ENCODE measurements at places on chromosomes 3 and 15.

DNA sequence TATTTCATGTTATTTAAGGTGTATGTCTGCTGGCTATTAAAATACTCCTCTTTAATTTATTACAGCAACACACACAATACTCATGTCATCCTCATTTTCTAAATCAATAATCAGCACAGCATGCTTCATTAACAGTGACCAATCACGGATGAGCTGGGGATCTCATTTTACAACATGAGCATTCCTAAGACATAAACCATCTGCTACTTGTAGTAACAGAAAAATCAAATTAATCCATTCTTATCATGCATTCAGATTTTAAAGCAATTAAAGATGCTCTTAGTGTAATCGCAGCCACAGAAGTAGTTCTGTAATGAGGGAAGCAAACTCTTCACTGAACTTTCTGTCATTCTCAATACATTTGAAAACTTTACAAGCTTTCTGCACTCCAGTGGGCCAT lies 191.1 kb downstream of the TBC1D5 start:
- no peak for DNase-seq

- no peak for DNase-seq
Measured at GRCh38 chr3:184812662-184813042, 686 bp downstream of the VPS8 start.

- DNase-seq = no peak
Measured at GRCh38 chr3:55601366-55602080, 114.4 kb upstream of the WNT5A start.

DNA sequence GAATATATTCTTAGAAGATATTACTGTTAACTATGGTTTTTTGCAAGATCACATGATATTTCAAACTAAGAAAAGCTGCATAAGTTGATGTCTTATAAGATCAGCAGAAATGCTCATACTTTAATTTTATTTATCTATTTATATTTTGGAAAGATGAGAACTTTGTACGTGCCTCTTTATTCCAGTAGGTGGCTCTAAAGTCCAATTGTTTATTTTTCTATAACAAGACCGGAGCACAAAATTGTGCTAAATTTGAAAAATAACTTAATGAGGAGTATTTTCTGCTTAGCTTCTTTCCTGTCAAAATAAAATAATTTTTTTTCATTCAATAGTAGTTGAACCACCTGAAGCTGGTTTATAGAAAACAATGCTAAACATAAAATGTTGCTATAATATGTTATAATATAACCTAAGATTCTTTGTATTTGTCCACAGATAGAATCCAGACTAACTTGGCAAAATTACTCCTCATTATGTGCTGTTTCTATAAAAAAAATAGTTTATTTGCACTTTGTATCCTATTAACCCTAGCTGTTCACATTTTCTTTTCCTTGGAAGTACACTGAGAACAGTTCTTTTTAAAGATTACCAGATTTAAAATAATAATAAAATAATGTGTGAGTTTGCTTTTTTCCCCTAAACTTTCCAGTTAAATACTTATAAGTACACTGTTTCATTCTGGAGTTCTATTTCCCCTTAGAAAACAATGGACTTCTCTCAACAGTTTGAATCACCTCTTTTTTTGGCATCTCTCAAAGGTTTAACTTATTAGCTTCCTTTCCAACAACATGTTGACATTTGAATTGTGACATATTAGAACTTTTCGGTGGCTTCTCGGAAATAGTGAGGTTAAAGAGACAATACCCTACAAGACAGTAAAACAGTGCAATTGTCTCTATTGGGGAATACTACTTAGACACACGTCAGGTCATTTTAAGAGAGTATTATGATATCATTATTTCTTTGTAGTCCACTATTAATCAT lies 530.0 kb downstream of the MECOM start:
- DNase-seq = no peak

DNA sequence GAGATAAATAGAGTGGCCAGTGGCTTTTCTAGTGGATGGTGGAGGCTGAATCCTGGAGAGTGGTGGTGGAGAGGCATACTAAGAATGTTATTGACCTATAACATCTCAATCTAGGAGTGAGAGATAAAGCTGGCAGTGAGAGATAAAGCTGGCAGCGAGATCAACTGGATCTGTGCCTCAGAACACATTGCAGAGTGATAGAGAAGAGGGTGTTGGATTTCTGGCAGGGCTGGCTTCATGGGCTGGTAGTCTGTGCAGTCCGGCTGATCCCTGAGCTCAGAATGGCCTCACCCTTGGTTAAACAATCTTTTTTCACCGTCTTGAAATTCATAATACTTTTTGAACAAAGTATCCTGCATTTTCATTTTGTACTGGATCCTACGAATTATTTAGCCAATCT lies 221.2 kb downstream of the NLGN1 start:
- no peak for DNase-seq

DNA sequence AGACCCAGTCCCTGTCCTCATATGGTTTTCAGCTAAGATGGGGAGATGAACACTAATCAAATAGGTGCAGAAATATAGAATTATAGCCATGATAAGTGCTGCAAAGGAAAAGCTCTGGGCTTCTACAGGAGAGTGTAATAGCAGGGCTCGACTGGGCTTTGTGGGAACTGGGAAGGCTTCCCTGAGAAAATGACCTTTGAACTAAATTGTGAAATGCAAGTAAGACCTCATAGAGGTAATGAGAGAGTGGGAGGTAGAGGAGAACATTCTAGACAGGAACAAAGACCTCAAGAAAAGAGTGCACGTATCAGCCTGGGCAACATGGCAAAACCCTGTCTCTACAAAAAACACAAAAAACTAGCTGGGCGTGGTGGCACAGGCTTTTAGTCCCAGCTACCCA lies 231.6 kb downstream of the ABHD5 start:
- DNase-seq = no peak

DNA sequence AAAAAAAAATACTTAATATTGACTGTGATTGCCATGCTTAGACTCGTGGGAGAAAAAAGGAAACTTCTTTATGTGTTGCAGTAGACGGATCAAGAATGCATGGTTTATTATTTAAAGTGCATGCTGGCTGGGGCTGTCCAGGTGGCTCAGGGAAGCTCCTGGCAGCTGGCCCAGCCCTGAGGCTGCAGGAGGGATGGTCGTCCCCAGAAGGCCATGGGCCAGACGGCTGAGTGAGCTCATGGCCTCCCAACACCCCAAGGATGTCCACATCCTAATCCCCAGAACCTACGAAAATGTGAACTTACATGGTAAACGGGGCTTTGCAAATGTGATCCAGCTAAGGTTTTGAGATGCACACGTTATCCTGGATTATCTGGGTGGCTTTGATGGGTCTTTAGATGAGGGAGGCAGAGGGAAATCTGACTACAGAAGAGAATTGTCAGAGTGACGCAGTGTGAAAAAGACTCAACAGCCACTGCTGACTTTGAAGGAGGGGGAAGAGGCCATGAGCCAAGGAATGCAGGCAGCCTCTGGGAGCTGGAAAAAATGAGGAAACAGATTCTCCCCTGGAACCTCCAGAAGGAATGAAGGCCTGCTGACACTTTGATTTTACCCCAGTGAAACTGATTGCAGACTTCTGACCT lies 29.8 kb downstream of the ADAMTS17 start:
- no peak for DNase-seq

- no peak for DNase-seq
Measured at GRCh38 chr3:127491909-127492308, 98.6 kb downstream of the TPRA1 start.

- no peak for DNase-seq
Measured at GRCh38 chr3:143791386-143791785, 56.9 kb downstream of the SLC9A9 start.

DNA sequence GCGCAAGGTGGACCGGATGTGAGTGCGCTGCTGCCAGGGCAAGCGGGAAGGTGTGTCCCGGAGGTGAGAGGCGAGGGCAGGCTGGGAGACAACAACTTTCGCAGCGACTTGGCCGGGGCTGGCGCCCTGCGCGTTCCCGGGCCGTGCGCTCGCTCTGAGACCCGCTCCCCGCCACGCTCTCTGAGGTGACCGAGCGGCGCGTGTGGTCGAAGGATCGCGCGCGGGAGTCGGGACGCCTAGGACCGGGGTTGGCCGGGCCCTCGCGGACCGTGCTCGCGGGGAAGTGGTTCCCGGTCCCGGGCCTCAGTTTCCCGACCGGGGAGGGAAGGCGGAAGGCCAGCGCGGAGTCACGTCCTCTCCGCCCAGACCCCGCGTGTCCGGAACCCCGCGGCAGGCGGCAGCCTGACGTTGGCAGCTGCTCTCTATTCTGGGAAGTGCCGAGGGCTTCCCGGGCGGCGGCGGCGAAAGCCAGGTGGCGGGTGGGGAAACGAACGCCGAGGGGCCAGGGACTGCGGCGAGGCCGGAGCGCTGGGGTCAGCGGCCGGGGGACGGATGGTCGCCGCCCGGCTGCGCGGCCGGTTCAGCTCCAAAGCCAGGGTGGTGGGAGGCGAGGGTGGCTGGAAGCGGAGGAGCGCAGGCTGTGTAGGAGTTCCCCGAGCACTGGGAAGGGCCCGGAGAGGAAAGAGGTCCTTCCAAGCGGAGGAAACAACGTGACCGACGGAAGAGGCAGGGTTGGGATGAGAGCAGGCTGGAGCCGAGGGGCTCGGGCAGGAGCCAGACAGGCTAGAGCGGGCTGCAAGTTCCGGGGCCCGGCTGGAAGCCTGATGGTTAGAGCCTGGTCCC lies 1.0 kb upstream of the IGF2BP2 start:
- no peak for DNase-seq

GRCh38 chr3:129549006-129549800 lies 6.2 kb downstream of the H1-8 start:
- no peak for DNase-seq

DNA sequence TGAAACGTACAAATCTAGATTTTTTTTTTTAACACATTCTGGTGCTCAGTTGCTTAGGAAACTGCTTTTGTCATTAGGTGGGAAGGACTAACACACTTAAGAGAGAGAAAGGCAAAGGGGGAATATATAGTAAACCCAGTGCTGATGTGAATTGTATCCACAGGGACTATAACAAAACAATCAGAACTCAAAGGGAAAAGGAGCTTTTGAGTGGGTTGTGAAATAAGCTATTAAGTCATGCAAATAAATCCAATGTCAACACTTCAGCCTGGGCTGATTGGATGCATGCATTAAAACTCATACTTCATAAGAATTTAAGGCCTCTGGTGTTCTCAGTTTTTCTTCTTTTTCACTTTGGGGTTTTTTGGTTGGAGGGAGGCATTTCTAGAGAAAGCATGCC lies 628.9 kb downstream of the FHIT start:
- DNase-seq = no peak

- DNase-seq = no peak
Measured at GRCh38 chr3:36372534-36372935, 7.8 kb upstream of the STAC start.

DNA sequence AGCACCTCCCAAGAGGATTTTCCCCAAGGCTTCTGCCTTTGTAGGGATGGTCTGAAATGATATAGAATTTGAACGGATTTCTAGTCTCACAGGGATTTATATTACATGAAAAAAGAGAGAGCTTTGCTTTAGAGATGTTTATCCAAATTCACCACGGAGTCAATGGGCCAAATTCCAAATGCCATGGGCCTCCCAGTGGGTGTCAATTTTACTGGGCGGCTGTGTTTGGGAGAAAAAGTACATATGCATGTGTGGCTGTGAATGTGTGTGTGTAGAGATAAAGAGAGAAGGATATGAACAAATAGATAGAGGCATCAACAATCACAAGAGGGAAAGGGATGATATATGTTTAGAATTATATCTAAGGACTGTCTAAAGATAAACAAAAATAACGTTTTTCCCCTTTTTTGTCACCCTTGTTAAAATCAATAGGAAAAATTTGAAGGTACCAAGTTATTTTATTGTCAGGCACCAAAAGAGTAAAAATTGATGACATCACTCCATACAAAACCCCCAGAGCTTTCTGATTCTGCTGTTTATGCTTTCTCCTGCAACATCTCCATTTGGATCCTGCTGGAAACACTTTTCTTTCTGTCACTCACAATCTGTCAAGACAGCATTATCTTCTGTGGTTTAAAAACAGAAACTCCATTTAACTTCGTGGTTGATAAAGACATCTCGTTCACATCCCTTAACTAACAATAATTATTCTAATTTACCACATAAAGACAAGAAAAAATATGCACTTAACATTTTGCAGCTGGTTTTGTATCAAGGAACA lies 160.7 kb downstream of the FHIT start:
- no peak for DNase-seq

GRCh38 chr3:71456156-71456555 lies 127.4 kb downstream of the FOXP1 start:
- no peak for DNase-seq

DNA sequence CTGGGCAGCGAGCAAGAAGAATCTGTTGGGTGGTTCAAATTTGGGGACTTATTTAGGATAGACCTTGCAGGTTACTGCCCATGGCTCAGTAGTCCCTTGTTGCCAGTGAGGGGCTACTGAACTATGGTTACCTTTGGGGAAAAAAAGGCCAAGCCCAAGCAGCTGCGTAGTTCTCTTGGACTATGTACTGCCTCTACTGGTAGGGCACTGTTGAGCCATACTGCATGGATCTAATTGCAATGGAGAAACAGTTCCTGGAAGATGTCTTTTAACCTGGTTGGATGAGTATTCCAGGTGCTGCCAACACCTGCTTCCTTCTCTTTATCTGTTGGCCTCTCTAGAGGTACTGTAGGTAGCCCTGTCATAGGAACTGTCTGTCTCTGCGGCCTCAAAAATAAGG lies 671.9 kb upstream of the CBLB start:
- no peak for DNase-seq

DNA sequence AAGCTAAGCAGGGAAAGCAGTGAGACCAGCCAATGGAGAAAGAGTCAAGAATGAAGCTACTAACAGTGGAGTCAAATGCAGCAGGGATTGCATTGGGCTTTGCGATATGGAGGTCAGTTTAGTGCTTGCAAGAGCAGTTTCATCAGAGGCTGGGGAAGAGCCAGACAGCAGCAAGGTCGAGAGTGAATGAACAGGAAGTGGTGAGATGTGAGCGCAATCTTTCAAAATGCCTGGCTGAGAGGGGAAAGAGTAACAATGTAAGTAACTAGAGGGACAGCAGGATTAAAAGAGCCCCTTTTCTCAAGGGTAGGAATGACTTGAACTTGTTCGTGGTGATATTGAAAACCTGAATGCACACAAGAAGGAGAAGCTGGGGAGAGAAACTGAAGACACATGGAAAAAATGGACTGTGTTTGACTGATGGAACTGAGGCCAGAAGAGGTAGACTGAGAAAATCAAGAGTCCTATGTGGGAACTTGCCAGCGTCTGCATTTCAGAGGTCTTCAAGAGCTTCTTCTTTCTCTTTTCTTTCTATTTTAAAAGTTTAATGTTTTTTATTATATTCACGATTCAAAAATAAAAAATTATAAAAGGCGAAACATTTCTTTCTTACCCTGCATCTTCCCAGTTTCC lies 30.6 kb upstream of the GPR160 start:
- DNase-seq = no peak

GRCh38 chr15:41567862-41568261 lies 8.8 kb downstream of the TYRO3 start:
- no peak for DNase-seq

- no peak for DNase-seq
Measured at GRCh38 chr3:134656211-134656800, 5.5 kb upstream of the KY start.

All from SK-N-MC (cell line).